ENCODE measurements at places on chromosomes 3 and 15.

DNA sequence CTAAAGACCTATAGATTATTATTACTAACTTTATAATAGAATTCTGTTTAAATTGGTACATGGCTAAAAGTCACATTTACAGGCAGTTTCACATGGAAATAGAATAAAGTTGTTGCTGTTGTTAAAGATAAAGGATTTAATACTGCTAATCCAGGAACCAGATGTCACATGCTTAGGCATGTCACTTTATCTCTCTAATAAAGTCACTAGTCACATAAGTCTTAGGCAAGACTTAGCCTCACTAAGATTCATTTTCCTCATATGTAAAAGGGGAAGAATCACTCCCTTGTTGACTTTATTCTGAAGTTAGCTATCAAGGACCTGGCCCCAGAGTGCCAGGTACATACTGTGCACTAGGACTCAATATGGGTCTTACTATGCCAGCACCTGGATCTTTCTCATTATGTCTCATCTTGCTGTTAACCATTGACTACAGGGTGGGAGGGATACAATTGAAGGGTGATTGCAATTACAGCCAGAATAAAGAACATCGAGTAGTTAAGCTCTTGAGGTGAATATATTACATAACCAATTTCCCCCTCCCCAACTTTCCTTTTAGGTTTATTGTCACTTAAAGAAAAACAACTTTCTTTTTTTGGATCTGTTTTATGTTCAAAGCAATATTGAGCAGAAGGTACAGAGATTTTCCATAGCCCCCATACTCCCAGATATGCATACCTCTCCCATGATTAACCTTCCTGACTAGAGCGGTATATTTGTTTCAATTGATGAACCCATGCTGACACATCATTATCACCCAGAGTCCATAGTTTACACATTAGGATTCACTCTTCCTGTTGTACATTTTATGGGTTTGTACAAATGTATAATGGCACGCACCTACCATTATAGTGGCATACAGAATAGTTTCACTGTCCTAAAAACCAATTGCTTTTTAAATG is 36.6 kb downstream of the LNP1 start:
- no peak for DNase-seq

- peak; percentile 75 for DNase-seq
Measured at GRCh38 chr3:9179826-9180763, 69.4 kb downstream of the SRGAP3 start.

- DNase-seq: no peak
Measured at GRCh38 chr15:60779718-60780503, 301.0 kb upstream of the ICE2 start.

DNA sequence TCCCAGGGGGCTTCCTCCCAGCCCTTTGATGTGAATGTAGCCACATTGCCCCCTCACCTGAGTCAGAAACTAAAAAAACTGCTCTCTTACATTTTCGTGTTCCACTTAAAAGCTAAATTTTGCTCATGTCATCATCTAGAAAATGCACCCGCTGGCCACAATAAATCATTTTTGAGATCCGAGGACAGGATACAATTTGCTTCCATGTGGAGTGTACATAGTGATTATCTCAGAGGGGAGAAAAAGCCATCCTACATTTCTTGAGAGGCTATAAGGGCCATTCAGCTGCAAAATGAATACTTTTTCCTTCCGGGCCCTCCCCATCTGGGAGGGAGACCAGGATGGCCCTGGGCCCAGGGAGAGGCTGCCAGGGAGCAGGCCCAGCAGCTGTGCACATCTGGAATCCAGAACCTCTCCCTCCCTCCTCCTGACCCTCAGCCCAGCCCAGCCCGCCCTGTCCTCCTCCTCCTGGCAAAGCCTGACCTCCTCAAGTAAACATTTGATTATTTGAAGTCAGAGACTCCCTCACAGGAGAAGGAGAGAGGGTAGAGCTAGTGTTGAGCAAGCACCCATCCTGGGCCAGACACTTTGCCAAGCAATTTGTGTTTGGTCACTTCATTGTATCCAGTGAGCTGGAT is 59.1 kb downstream of the CORO2B start:
- peak; percentile 70 for DNase-seq

DNA sequence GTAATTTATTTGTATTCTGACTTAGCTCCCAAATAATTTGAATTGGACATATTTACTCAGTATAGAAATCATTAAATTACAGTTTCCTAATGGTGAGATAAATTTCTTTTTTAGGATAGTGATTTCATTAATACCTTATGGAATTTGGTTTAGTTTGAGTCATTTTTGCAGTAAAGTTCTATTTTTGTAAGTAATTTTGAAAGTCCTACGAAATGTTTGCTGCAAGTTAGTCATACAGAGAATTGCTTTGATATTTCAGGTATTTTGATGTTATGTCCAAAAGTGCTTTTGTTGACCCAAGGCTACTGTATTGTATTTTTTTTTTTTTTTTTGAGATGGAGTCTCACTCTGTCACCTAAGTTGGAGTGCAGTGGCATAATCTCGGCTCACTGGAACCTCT is 41.7 kb downstream of the TCF12 start:
- DNase-seq: no peak

DNA sequence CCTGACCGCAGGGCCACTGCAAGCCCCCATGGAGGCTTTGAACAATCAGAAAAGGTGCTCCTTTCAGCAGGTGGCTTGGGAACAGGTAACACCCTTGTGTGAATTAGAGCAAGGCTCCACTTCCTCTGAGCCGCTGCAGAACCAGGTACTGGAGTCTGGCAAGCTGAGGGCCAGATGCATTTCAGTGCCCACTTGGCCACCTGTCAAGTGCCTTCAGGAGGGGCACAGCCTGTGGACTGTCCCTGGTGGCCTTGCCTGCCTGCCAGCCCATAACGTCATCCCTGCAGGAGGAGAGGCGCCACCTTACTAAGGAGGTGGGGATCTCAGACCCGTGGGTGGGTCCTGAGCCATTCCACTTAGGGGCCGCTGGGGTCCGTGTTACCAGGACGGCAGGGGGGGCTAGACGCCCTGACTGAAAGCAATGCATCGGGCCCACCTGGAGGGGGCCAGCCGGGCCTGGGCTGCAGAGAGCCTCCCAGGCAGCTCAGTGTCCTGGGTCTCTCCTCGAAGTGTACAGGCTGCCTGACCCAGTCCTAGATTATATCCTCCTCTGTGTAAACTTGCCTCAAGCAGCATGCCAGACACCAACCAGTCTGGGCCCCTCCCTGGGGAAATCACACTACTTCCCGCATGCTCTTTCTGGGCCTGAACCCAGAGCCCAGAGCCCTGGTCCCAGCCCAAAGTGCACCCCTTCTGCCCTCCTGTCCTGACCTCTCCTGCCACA is 16.1 kb downstream of the SPTBN5 start:
- DNase-seq: no peak
